ENCODE measurements at places on chromosomes 7 and 10. TPM values are rescaled to one million over a fixed set of nuclear protein-coding genes. Genes with fewer than 3 reads are reported as not detected.
A peak's percentile ranks its signal among the peaks of the same experiment; 100 is the strongest.

DNA sequence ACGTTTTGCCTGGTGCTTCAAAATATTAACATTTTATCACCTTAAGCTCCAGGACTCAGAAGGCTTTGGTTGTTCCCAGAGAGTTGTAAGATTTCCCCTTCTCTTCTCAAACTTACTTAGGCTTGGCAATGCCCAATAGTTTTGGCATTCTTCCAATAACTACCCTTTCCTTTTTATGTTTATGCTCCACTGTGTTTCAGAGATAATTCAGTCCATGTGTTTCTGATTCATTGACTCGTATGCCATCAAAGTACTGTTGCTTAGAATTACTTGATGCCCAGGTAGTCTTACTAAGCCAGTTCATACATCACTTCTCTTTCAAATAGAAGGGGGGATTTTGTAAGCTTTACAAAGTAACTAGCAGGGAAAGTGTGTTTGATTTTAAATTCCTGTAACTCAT lies 66.6 kb downstream of the AGMO start:
- peak; percentile 5 for DNase-seq

Gene CPN1
- total RNA-seq = not detected

DNA sequence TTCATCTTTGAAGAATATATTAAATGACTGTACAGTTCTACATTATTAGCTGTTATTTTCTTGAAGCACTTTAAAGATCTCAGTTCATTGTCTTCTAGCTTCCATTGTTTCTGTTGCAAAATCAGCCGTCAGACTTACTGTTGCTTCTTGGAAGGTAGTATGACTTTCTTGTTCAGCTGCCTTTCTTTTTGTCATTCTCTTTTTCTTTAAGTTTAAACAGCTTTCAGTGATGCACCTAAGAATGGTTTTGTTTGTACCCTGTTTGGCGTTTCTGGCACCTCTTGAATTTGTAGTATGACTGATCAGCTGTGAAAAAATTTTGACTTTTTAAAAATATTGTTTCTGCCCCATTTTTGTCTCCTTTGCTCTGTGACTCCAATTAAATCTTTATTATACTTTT lies 9.3 kb downstream of the MKLN1 start:
- no peak for DNase-seq

Gene NEBL
- 0.33 TPM for total RNA-seq

Gene TYW1B
- 6.1 TPM for total RNA-seq

- no peak for DNase-seq
Measured at GRCh38 chr7:66261941-66262340, 56.8 kb downstream of the TPST1 start.

- no peak for DNase-seq
Measured at GRCh38 chr10:95245425-95246055, 45.3 kb downstream of the PDLIM1 start.

Gene AMZ1
- total RNA-seq = 0.33 TPM

DNA sequence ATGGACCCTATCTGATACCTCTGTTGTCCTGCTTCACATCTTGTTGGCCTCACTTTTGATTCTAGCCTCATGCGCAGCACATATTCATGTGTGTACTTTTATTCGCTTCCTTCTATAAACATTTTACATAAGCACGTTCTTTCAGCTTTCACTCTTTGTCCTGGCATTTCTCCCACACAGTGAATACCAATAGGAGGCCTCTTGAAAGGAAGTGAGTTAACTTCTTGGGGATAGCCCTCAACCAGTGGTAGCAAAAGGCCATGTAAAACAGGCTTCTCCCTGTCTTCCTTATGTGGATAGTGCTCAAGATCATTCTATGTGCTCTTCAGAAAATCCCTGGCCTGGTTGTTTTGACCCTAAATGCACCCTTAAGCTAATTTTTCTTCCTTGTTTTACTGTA lies 633.9 kb upstream of the MBL2 start:
- DNase-seq = peak; percentile 52

Gene HOXA7
- 1.2 TPM for total RNA-seq
